Stimulated activated CD4-positive, alpha-beta T cell treated with anti-CD3 and anti-CD28 coated beads, Interleukin-12 subunit alpha, Interleukin-12 subunit beta, amount 100 ng/mL, for 24 hours (primary cell): ENCODE measurements at places on chromosomes 1 and 21.

GRCh38 chr21:38439426-38439825, 58.9 kb downstream of the ERG start:
- DNase-seq, result no peak

DNA sequence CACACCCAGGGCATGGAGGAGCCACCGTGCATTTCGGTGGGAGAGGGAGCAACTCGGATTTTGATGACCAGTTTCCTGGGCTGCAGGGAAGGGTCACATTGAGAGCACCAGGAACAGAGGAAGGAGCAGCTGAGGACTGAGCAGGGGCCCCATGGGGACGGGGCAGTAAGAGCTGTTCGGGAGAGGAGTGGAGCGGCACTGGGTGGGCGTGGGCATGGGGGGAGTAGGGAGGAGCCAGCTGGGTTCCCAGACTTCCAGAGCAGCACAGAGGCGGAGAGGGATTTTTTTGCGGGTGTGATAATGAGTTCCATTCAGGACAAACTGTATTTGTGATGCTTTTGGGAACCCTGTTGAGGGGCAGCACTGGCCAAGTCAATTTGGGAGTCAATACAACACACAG, 17.4 kb upstream of the GPR153 start:
- no peak for DNase-seq

- DNase-seq, result no peak
Measured at GRCh38 chr1:202956969-202957368, 1.1 kb downstream of the ADIPOR1 start.

DNA sequence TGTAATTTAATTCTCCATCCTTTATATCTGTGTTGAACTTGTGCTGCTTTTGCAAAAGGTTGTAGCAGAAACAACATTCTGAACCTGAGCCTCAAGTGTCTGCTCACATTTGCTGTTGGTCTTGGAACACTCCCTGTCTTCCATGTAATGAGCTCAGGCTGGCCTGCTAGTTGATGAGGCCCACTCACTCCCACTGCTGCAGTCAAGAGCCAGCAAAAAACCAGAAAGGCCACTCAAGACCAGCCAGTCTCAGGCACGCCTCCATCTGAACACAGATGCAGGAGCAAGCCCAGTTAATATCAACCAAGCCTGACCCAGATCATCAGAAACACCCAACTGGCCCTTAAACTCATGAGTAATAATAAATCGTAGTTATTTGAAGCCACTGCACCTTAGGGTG, 342.2 kb upstream of the NFIA start:
- DNase-seq, result no peak
